ENCODE measurements at places on chromosomes 4 and X.

- no peak for DNase-seq
These were observed 51.0 kb upstream of the TFDP3 start for GRCh38 chrX:133269168-133269567.

DNA sequence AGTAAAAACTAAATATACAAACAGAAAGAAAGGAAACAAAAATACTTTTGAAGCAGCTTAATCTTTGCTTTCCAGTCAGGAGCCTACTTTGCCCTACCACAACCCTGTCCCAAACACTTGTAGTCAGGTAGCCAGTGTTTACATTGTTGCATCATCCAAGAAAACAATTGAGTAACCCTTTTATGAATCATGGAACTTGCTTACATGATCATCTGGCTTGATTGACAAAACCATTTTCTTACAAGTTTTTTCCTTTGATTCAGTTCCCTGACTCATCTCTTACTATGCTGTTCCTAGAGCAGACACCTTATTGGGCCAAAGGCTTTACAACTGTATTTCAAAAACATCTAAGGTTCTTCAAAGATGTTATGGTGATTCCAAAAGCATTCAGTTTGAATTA is 740.1 kb downstream of the KLHL13 start:
- DNase-seq, result no peak

DNA sequence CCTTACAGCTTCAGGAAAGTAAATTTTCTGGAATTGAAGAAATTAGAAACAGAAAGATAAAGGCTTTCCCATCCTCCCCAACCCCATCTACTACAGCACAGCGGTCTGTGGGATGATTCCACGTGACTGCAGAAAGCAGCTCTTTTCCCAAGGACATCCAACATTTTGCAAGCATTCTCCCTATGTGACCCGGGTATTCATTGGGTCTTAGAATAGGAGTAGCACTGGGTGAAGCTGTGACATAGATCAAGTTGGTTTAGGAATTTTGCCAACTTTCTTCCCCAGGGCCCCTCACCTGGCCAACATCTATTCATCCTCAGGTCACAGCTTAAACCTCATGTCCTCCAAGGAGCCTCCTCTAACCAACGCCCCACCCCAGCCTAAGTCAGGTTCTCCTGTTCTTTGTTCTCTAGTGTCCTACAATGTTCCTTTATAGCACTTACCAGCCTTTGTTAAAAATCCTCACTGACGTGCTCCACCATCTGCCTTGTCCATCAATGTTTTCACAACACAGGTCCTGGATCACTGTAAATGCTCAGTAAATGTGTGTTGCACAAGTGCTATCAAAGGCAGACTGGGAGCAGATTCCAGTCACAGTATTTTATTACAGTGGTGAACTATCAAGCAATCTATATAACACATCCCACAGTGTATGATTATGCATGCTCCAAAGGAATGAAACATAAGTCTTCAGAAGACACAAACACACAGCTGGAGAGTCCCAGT is 80.9 kb upstream of the MTM1 start:
- DNase-seq, result no peak

DNA sequence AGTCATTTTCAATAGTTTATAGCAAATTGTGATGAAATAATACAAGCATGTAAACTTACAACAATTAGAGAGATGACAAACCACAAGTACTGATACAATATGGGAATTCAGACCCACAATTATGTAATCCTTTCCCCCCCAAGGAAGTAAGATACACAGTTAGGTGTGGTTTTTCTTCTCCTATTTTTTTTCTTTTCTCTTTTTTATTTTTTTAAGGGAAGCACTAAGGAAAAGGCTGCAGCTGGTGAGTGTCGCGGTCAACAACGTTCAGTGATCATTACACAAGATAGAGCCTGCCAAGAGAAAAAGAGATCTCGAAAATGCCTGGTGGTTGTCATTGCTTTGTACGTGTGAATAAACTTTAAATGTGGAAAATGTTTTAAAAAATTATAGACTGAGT is 9.8 kb downstream of the NDNF start:
- DNase-seq, result no peak

Data from progenitor cell of endocrine pancreas (in vitro differentiated cells).